Islet precursor cell (in vitro differentiated cells): ENCODE measurements at places on chromosomes 6 and 20.
A peak's percentile ranks its signal among the peaks of the same experiment; 100 is the strongest.

- no peak for DNase-seq
Observed at GRCh38 chr6:75611011-75611701, 9.5 kb downstream of the SENP6 start.

- DNase-seq: no peak
Observed at GRCh38 chr6:42771741-42772100, 10.1 kb upstream of the BICRAL start.

DNA sequence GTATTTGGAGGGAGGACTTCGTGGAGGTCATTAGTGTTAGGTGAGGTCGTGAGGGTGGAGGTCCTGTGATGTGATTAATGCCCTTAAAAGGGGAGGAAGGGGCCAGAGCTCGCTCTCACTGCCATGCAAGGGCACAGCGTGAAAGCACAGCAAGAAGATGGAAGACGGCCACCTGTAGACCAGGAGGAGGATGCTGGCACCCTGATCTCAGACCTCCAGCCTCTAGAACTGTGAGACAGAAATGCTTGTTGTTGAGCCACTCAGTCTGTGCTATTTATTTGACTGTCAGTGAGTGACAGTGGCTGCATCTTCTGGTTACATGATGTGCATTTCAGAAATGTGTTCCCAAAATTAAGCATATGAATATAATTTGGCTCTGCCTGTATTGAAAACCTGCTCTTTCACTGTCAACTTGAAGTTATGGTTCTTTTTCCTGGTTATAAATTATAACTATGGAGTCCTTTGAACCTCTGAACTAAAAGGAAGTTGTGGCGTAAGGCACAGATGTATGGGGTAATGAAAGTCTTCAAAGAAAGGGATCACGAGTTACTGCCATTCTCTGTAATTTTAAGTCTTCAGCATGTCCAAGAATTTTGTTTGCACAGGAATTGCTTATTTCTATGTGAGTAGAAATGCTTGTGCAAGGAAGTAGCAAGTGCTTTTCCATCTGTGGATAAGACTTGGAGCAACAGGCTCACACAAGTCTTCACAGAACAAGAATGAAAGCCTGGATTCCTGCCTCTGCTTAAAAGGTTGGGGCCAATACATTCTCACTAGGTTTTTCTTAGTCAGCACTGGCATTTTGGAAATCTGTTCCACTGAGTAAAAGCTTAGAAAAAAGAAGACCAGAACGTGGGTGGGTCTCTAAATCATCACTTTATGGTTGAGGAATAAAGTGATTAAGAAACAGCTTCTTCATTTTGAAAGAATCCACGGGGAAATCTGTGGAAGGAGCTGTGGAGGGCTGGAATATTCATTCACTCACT, 10.3 kb downstream of the PPP1R14C start:
- peak; percentile 16 for DNase-seq

DNA sequence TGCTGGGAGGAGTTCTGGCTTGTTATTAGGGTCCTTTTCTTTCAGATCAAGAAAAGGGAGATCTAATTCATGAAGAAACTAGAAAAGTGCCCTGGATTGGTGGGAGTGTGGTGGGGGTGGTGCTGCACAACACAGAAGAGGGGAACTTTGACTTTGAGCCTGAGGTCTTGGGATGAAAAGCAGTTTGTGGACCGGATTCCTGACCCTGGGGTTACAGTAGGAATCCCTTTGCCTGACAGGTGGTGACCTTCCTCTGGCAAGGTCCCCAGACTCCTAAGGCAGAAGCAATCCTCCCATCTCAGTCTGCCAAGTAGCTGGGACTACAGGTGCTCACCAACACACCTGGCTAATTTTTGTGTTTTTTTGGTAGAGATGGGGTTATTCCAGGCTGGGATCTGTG, 45.3 kb upstream of the IER3 start:
- DNase-seq: no peak

- no peak for DNase-seq
Observed at GRCh38 chr6:54288474-54288873, 19.8 kb upstream of the TINAG start.

DNA sequence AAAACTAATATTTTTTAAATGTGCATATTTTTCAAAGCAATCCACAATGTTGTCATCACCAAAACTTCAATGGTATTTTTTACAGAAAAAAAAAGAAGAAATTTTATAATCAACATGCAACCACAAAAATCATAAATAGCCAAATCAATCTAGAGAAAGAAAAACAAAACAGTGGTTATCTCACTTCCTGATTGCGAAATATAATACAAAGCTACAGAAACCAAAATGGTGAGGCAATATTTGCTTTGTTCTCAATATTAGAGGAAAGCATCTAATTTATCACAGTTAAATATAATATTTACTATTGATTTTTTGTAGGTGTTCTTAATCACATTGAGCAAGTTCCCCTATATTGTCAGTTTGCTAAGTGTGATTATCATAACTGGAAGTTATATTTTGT, 720.7 kb upstream of the ADGRB3 start:
- DNase-seq: no peak

DNA sequence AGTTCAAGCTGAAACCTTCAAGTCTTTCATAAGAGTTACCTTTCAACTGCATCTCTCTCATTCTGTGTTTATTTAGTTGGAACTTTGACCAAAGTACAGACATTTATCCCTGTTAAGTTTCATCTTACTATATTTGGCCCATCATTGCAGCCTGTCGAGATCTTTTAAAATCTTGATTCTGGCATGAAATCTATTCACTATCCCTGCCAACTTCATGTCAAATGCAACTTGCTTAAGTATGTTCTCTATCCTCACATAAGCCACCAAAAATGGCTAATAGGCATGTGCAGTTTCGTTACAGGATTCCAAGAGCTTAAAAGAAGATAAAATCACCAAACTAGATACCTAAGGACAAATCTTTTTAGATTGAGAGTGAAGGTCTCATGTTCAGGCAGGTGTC, 117.5 kb upstream of the KCNQ5 start:
- no peak for DNase-seq

DNA sequence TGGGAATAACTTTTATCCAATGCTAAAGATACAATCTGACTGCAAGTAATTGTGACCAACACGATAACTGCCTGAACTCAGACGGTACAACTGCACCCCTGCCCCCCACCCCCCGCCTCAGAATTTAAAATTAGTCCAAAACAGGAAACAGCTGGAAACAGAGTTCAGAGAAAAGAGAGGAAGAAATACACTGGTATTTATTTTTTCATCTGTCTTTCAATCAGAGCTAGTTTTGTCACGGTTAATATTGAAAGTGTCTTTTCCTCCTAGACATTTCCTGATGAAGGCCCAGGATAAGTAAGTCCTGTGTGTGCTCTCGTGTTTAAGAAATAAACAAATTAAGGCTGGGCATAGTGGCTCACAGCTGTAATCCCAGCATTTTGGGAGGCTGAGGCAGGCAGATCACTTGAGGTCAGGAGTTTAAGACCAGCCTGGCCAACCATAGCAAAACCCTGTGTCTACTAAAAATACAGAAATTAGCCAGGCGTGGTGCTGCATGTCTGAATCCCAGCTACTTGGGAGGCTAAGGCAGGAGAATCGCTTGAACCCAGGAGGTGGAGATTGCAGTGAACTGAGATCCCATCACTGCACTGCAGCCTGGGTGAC, 21.5 kb downstream of the ACSS1 start:
- no peak for DNase-seq

DNA sequence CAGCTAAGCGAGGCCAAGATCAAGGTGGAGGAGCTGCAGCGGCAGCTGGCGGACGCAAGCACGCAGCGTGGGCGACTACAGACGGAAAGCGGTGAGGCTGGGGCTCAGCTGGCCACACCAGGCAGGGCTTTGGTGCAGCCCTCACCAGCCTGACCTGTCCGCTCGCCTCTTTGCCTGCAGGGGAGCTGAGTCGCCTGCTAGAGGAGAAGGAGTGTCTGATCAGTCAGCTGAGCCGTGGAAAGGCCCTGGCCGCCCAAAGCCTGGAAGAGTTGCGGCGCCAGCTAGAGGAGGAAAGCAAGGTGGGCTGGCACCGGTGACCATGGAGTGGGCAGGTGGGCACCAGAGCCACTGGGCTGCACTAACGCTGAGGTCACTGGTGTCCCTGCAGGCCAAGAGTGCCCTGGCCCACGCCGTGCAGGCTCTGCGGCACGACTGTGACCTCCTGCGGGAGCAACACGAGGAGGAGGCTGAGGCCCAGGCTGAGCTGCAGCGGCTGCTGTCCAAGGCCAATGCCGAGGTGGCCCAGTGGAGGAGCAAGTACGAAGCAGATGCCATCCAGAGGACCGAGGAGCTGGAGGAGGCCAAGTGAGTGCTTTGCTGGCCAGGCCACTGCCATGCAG, 42.8 kb downstream of the MYH7B start:
- peak; percentile 81 for DNase-seq
